ENCODE measurements at places on chromosomes 11 and 22. TPM values are rescaled to one million over a fixed set of nuclear protein-coding genes. Genes with fewer than 3 reads are reported as not detected.
A peak's percentile ranks its signal among the peaks of the same experiment; 100 is the strongest.

GRCh38 chr11:105881027-105881426 is 141.0 kb downstream of the MSANTD4 start:
- DNase-seq: no peak

GRCh38 chr11:46106530-46107407 is 14.5 kb downstream of the PHF21A start:
- DNase-seq: peak; percentile 30

- DNase-seq: peak; percentile 67
Measured at GRCh38 chr22:36081023-36081431, 52.4 kb upstream of the RBFOX2 start.

DNA sequence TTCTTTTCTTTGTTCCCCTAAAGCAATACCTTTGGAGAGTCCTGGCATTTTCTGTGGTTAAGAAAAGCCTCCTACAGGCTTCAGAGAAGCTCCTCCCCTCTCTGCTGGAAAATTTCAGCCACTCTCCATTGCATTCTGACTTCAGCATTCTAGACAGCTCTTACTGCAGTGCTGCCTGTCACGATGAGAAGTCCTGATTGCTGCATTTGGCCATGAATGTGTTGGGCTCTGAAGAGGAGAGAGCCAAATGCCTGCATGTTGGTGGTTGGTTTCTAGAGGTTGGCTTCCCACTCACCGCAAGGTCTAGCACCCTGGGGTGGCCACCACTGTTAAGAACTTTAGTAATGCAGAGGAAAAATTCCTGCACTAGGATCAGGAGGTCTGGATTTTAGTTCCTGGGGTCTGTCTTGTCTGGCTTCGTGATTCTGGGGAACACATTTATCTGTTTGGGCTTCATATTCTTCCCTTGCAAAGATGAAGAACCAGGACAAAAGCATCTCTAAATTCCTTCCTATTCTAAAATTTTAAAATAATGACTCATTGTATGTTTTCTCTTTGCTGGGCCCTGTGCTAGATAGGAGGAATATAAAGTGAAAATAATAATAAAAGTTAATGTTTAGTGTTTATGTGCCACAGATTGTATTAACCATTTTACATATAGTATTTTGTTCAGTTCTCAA is 38.1 kb downstream of the COA4 start:
- DNase-seq: no peak

DNA sequence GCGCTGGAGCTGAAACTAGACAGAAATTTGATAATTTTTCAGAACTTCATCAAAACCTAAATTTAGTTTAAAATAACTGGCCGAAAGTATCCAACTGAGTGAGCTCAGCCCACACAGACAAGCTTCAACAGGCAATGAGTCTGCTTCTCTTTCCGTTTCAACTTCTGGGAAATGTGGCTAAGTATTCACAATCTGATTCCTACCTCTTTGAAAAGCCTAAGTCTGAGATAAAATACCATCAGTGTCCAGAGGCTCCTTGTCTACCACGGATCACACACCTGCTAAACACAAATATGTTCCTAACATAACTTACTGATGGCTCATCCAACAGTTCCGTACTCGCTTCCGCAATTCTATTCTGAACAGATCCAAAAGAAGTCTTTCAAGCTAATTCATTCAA is 8.5 kb downstream of the SIK3 start:
- no peak for DNase-seq

DNA sequence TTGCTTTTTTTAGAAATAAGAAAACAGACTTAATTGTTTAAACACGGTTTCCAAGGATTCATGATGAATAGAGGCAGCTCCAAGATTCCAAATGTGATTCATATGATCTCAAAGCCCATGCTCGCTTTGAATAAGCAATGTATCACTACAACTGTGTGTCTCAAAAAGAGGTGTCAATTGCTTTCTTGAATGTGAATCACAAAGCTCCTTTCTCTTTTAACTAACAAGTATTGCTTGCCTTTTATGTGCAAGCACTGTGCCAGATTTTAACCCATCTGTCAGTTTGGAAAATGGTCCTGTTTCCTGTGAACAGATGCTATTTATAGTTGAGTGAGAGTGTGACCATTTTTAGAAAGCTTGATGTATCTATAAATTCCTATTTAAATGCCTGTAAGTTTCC is 6.5 kb downstream of the OOSP1 start:
- DNase-seq: no peak

GRCh38 chr11:132032555-132032954 is 662.1 kb downstream of the NTM start:
- peak; percentile 80 for DNase-seq

DNA sequence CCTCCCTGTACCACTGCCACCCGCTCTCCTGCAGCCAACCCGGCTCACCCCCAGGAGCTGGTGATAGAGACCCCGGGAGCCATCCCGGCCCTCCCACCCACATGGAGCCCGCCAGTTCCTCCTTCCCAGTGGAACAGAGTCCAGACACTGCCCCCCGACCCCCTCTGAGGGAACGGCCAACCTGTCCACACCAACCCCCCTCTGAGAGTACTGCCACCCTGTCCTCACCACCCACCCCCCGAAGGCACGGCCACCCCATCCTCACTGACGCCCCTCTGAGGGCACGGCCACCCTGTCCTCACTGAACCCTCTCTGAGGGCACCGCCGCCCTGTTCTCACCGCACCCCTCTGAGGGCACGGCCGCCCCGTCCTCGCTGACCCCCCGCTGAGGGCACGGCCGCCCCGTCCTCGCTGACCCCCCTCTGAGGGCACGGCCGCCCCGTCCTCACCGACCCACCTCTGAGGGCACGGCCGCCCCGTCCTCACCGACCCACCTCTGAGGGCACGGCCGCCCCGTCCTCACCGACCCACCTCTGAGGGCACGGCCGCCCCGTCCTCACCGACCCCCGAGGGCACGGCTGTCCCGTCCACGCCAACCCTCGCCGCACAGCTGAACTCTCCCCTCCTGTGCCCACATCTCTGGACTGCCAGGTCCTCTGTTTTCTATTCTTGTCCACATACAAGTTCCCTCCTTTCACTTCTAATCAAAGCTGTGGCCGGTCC is 18.0 kb downstream of the TOLLIP start:
- DNase-seq: no peak

DNA sequence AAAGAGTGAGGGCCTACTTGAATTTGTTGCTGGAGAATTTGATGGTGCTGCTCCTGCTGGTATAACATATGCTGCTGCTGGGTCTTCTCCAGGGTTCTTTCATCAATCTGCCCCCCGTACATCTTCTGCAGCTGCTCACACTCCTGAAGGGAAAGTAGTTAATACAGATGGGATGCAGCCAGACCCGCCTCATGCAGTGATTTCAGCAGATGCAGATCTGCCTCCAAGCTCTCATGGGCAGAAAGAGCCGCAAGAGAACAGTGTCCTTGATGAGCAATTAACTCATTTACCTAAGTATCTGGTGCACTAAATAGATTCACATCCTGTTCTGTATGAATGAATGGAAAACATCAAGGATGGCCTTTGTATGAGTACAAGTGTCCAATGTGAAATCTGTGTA is 24.8 kb upstream of the APOA1 start:
- DNase-seq: no peak

DNA sequence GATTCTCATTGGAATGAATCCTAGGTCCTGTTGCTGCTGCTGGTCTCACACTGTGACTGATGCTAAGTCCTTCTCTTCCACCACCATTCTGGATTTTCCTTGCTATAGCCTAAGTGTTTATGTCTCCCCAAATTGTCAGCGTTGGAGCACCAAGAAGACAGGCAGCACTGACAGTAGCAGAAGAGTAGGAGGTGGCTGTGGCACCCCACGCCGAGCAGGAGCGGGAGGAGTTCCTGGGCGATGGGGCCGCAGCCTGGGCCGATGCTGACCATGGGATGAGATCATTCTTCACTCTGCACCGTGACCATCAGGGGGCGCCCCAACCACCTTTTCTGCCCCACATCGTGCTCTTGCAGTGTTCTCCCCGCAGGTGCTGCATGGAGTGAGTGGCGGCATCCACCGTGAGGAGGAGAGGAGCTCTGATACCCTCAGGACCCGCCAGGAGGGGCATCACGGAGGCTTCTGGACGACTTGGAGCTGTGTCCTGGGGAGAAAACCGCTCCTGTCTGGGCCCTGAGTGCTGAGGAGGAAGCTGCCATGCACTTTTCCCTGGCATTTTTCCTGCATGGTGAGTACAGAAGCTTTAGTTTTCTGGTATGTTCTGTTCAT is 57.0 kb downstream of the LRRC74B start:
- DNase-seq: peak; percentile 38

GRCh38 chr11:3835751-3836150 is 5.0 kb downstream of the RHOG start:
- peak; percentile 53 for DNase-seq

DNA sequence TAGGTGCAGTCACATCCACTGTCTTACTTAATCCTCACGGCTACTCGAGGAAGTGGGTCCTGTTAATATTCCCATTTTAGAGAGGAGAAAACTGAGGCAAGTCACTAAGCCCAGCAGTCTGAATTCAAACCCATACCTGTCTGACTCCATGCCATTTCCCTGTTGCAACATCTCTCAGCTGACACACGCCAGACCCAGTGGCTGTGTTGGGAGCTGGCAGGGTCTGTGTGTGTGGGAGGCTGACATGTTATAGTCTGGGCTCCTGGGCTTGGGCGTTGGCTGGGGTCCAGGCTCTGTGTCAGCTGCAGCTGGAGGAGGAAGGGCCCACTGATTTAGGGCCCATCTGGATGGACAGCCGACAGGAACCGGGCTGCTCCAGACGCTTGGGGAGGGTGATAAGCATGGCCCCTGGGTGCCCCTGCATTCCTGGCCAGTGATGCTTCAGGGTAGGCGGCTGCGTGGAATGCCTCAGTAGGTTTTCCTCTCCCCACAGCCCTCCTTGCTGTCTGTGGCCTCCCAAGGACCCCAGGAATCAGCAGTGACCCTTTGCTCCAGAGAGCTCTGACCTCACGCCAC is 562.5 kb downstream of the MN1 start:
- peak; percentile 91 for DNase-seq

DNA sequence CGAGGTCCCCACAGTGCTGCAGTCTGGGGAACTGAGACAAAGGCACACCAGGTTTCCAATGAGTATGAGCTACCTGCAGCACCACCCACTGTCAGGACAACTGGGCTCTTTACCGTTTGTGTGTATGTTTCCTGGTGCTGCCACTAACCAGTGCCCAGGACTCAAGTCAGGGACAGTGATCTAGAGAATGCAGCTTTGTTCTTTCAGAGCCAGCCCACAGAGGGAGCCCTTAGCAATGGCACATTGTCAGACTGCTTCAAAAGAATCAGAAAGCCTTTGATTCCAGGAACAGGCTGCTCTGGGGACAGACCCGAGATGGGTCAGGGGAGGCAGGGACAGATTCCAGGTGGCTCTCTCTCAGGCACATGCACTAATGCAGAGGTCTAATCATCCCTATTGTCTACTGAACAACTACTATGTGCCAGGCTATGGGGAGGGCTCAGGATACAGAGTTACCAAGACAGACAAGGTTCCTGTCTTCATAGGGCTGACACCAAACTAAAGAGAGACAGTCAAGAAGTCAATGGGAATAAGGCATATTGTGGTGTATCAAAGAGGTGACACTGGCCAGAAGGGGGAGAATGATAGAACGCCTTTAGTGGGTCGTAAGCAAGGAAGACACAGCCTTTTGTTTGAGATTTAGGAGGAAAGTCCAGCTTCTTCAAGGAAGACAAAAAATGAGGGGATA is 103.7 kb downstream of the VPREB1 start:
- no peak for DNase-seq

DNA sequence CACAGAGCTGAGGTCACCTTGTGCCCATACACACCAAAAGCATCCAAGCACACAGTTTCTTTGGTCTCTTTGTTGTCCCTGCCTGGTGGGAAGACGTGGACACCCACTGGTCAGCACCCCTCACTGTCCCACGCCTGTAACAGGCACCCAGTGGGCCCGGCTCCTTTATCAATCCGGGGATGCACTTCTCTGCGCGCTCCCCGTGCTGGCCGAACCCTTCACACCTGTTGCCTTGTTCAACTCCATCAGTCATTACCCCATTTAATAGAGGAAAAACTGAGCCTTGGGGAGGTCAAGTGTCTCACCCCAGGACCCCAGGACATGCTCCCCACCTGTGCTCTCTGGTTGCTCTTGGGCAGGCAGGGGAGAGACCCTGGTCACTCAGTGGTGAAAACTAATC is 49.7 kb upstream of the FGF3 start:
- DNase-seq: no peak

DNA sequence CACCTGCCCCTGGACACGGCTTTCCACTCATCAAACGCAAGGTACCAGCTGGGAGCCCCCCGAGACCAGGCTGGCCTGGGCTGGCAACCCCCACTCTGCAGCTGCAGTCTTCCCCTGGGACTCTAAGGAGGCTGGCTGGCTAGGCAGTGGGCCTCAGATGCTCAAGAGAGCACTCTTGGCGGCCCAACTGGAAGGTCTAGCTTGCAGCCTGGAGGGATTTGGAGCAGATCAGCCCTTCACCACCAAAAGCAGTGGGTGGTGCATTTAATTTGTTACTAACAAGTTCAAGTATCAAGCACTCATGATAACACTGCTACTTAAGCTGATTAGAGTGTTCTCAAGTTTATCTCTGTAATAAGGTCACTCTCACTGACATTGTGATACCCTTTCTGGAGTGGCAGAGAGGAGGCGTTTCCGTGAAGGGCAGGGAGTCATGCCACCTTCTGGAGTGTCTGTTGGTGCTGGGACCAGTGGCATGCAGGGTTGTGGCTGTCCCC is 21.5 kb downstream of the C22orf23 start:
- no peak for DNase-seq

DNA sequence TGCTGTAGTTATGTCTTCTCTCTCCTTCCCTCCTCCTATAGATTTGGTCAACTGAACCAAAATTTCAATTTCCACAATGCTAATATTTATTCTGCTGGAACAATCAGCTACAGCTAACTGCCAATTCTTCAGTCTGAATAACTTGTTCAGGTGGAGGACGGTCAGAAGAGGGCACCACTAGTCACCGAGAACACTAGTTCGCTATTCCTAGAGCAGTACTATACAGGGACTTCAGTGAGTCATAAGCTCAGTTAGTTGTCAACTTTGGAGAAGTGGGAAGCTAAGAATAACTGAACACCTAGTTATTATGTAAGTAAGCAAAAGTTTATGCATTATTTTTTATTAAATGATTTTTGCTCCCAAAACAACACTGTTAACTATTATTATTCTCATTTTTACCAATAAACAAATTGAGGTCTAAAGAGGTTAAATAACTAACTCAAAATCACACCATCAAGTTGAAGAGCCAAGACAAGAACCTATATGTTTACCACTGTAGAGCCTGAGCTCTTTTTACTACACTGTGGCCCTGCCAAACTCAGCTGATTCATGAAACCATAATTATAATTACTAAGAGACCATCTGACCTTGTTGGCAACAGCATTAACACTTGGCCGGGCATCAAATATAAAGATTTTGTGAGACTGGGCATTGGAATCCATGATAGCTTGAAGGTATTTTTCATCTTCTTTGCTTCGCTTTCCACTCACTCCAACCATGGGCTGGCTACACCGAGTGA is 59.0 kb downstream of the CEP57 start:
- peak; percentile 68 for DNase-seq

GRCh38 chr11:12719221-12719620 is 45.0 kb downstream of the TEAD1 start:
- no peak for DNase-seq

MCAM gene
- polyA plus RNA-seq: 209 TPM

C22orf31 gene
- polyA plus RNA-seq: 1.6 TPM

RFPL3 gene
- not detected for polyA plus RNA-seq

ABTB2 gene
- 4.7 TPM for polyA plus RNA-seq

MS4A12 gene
- polyA plus RNA-seq: not detected

SORL1 gene
- polyA plus RNA-seq: 2.6 TPM

TMEM191B gene
- 0.70 TPM for polyA plus RNA-seq

SELENOH gene
- polyA plus RNA-seq: 82.8 TPM

KRTAP5-11 gene
- 0.33 TPM for polyA plus RNA-seq

OR6A2 gene
- polyA plus RNA-seq: not detected

ZPR1 gene
- polyA plus RNA-seq: 43.0 TPM

CALCA gene
- polyA plus RNA-seq: not detected
